ENCODE measurements at places on chromosomes 1 and 21.

GRCh38 chr1:236395230-236395946 is 1.3 kb downstream of the EDARADD start:
- DNase-seq: peak; percentile 68

DNA sequence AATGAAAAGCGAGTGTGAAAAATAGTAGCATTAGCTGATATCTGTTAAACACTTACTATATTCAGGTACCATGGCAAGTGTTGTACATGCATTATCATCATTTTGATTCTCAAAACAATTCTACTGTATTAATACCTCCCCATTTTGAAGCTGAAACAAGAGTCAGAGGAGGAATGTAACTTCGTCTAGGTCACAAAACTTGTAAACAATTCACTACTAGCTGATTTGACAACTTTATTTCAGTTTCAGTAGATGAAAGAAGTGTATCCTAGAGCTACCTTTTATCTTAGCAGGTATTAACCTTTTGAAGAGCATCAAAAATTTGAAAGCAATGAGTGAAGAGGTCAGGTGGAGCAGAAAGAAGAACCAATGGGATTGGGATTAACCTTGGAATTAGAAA is 1.6 kb downstream of the CD84 start:
- no peak for DNase-seq

DNA sequence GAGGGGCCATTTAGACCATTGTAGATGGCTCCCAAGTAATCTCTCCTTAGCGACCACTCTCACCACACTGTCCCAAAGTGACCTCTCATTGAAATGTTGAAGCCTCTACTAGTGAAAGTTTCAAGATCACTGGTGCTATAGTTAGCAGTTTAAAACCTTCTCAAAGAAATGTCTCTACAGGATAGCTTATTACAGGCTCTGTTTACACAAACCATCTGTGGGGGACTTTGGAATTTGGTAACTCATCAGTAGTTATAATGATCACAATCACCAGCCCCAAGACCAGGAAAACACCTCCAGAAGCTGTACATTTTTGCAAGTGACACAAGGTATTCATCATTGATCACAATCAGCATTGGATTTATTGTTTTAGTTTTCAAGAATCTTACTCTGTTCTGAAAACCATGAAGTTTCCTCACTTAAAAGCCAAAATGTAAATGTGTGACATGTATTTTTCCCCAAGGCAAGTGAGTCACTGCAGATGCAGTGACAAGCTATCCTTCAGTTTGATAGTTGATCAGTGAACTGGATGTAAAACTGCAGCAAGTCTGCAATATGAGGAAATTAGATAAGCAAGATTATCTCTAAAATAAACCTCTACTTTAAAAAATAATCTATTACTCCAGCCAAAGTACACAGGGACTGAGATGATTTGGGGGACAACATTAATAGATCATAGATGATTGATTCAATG is 41.9 kb downstream of the C21orf91 start:
- no peak for DNase-seq

DNA sequence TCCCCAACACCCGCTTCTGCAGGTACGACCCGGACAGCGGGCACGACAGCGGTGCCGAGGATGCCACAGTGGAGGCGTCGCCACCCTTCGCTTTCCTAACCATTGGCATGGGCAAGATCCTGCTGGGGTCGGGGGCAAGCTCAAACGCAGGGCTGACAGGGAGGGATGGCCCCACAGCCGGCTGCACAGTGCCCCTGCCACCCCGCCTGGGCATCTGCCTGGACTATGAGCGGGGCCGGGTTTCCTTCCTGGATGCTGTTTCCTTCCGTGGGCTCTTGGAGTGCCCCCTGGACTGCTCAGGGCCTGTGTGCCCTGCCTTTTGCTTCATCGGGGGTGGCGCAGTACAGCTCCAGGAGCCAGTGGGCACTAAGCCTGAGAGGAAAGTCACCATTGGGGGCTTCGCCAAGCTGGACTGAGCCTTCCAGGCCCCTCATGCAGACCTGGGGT is 10.1 kb downstream of the TRIM46 start:
- no peak for DNase-seq

GRCh38 chr1:25989440-25990234 is 8.2 kb downstream of the PAFAH2 start:
- DNase-seq: no peak

DNA sequence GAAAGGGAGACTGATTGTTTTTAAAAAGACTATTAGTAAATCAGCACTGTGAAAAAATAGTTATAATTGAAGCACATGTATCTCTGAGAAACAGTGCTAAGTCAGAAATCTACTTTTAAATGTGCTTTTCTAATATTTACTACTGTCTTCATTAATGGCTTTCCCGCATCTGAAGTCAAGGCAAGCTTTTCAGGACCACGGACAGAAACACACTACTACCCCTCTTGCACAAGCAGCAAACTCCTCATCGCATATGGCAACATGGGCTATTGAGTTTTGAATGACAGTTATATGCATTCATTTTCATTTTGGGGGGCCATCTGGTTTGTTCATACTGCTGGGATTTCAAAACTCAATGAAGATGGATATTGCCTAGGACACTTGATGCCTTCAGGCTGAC is 433.4 kb upstream of the CAMK1G start:
- no peak for DNase-seq

DNA sequence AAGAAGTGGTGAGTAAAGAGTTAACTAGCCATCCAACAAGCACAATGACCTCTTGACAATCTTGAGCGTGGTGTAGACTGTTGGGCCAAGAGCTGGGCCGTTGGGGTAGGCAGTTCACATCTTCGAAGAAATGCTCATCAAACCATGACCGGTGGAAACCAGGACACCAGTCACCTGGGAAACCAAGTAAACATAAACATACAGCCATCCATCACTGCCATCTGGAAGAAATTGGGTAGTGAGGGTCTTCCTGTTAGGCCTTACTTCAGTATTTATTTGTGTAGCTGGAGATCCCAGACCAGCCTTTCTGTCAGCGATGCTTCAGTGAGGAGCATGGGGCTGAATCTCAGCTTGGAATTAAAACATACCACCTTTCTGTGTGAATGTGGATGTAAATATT is 108.1 kb upstream of the HAO2 start:
- DNase-seq: no peak

DNA sequence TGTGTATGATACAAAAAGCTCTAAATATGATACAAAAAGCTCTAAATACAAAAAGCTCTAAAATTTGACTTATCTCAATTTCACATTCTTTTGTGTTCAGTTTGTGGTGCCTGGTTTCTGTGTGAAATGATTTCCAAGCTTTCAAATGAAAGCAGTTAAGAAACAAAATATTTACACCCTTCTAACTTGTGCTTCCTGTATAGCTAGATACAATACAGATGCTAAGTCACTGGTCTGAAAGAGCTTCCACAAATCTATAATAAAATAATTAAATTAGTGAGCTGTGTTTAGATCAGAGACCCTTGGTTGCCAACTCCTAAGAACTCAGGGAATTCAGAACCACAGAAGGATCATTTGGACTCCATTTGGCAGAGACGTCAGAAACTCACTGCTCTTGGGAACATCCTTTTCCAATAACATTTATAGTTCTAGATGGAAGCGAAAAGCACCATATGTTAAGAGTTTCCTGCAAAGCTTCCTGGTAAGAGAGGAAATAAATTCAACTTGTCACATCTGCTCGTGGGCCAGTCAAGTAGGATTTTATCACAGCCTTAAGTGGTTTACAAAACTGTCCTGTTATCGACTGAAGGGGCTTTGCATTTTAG is 1079.1 kb downstream of the ADGRL2 start:
- DNase-seq: no peak

DNA sequence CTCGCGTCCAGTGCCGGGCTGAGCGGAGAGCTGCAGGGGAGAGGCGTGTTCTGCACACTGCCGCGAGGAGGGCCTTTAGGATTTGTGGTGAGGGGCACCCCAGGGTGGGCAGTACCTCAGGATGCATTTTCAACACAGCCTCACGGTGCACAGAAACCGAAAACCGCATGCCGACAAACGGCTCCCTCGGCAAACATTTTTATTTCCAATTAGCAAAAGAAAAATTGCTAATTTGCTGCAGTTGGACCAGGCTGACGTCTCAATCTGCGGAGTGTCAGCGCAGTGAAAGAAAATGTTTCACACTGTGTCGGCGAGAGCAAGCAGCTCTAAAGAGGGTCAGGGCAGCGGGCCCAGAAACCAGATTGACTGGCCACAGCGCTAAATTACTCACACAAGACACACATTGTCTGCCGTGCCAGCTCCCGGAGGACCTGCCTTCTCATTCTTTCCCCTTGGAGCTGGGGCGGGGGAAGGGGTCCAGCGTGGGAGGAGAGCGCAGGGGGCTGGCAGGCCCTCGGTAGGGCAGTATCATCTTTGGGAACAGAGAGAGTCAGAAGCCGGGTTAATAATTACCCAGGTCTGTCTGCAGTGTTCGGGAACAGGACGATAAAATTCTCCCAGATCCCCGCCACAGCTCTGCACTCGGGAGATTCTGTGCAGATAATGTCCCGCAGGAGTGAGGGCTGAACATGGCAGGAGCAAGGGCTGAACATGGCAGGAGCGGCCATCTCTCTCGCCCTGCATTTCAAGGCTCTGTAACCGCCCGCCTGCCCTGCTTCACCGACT is 150.2 kb downstream of the PRDM16 start:
- no peak for DNase-seq

All from CD4-positive, alpha-beta T cell treated with Interleukin-21 for 1 hour (primary cell).